ENCODE measurements at places on chromosomes 7 and 10.

- no peak for DNase-seq
Observed at GRCh38 chr10:102777711-102778453, 34.1 kb downstream of the WBP1L start.

GRCh38 chr7:35725280-35725680 lies 30.3 kb upstream of the HERPUD2 start:
- DNase-seq = peak; percentile 19

DNA sequence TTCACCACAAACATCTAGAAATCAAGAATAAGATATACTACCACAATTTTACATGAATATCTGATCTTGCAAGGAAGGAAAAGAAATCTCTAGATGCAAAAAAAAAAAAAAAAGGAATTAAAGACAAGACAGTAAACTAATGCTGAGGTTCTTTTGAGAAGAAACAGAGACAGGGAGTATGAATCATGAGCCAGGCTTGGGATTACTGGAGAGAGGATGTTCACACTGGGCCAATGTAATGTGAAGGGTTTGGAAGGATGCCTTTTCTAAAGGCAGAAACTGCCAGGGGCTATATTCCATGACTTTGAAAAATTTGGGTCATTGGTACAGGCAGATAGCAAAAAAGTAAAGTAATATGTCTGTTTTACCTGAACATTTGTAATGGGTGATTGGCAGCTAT lies 573.0 kb upstream of the IGFBP3 start:
- no peak for DNase-seq

- DNase-seq = no peak
Observed at GRCh38 chr10:78929541-78929940, 139.2 kb upstream of the ZMIZ1 start.

GRCh38 chr10:4215963-4216575 lies 431.1 kb upstream of the KLF6 start:
- no peak for DNase-seq

GRCh38 chr7:1283941-1284742 lies 51.5 kb downstream of the UNCX start:
- no peak for DNase-seq

- no peak for DNase-seq
Observed at GRCh38 chr10:131778385-131778784, 122.4 kb upstream of the PPP2R2D start.
